ENCODE measurements at places on chromosomes 1 and 21.

DNA sequence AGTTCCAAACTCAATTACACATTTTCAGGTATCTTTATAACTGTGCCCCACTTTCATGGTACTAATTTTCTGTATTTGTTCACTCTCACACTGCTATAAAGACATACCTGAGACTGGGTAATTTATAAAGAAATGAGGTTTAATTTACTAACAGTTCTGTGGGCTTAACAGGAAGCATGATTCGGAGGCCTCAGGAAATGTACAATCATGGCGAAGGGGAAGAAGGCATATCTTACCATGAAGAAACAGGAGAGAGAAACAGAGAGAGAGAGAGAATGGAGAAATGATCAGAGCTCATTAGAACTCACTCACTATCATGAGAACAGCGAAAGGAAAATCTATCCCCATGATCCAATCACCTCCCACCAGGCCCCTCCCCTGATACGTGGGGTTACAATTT is 874.1 kb upstream of the B3GALT2 start:
- DNase-seq, result no peak

GRCh38 chr1:10033359-10033845 is 644 bp downstream of the UBE4B start:
- DNase-seq, result no peak

DNA sequence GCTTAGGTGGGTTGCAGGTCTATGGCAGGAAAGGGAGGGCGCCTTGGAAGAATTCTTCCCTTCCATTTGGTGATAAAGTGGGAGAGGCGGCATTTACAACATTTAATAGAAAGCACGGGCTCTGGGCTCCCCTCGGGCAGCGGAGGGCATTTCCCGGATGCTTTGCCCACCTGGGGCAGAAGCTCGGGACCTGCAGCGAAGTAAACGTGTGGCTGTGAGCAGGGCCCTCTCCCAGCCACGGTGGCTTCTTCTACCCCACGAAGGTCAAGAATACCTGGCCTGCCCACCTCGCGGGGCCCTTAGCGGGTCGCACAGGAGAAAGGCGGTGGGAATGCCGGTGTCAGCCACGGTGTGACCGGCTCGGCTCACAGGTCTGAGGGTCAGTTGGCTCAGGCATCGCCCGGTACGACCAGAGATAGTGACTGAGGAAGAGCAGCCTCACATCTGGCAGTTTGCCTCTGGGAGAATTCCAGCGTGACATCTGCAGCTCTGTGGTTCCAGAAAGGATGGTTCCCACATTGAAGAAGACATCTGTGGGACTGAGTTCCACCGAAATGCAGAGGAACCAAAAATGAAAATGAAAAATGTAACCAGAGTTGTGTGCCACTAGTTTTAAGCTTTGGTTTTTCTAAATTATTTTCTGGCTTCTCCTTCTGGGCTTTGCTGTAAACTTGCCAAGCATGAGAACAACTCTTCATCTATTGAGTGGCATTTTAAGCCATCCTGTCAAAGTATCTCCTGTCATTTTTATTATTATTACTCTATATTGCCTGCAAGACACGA is 720 bp upstream of the F3 start:
- peak; percentile 51 for DNase-seq

DNA sequence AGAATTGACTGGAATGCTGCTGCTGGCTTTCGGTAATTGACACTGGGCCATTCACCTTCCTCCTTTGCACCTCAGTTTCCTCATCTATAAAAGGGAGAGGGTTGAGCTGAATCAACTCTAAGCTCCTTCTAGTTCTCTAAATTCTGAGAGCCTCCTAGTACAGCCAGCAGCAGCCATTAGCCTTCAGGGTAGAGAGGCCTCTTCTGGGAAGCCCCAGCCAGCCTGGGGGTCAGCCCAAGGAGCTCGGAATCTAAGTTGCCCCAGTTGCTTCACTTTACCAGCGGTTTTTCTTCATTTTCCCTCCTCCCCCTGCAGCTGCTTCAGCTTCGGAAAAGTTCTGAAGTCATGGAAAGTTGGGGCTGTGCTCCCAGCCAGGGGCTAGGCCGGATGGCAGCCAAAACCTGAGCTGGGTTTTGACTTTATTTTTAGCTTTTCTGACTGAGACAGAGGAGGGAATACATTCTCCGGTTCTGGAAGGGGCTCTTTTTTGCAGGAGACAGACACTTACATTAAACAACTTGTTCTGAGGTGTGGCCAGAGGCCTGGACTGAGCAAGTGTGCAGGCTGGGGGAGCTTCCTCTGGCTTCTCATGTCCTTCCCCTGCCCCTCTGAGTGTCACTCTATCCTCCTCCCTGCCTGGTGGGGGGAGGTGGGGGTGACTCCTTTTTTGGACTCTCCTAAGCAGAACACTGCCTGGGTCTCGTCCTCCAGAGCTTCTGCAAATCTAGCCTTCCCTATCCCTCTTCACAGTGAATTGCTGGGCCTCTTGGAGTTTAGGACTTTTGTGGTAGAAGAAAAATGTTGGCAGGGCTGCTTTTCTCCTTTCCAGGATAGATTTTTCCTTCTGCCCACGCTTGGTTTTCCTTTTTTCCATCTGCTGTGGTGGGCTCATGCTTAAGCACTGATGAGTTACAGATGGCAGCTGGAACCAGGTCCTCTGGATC is 14.4 kb downstream of the LMNA start:
- no peak for DNase-seq
